ENCODE measurements at places on chromosomes 11 and 22. TPM values are rescaled to one million over a fixed set of nuclear protein-coding genes. Genes with fewer than 3 reads are reported as not detected.
A peak's percentile ranks its signal among the peaks of the same experiment; 100 is the strongest.

The NUDT22 gene
- 74.9 TPM for polyA plus RNA-seq

The CSRP3 gene
- 1,002 TPM for polyA plus RNA-seq

- DNase-seq, result peak; percentile 75
Observed at GRCh38 chr11:65298655-65299179, 15.9 kb upstream of the CDC42EP2 start.

The SCARF2 gene
- polyA plus RNA-seq, result 1.5 TPM

DNA sequence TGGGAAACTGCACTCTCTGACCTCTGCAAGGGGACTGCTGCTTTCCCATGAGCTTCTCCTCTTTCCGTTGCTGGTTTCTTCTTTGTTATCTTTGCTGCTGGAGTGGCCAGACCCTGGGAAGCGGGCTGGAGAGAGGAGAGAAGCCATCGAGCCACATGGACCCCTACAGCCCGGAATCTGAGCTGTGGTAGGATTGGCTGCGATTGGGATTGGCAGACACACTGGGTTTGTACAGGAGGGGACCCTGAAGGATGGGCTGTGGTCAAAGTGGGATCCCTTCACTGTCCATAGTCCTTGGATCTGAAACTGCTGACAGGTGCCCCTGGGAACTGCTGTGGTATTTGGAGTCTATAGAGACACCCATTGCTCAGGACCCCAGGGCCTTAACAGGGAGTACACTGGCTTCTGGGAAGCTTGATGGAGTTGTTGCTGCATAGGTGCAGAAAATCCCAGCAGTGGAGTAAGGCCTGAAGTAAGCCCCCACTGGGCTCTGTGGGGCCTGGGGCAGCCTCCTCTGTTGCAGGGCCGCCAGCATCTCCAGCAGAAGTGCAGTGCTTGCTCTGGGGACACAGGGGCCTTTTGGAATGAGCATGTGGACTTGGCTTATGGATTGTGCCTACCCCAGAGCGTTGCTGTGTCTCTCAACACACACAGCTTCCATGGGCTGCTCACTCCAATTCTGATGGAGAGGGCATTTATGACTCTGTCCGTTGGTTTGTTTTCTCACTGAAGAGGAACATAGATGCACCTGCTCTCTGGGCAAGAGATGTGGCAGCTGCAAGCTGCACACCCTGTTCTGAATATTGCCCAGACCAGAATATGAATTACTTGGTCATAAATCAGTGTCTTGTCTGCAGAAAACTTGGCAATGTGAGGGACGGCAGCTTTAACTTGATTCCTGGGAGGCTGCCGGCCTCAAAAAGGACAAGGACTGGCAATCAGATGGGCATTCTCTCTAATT lies 32.0 kb downstream of the BCR start:
- no peak for DNase-seq

The DTX4 gene
- polyA plus RNA-seq, result 1.1 TPM

GRCh38 chr11:15780837-15781236 lies 575.5 kb downstream of the SOX6 start:
- DNase-seq, result no peak

The SNRPD3 gene
- polyA plus RNA-seq, result 91.1 TPM

DNA sequence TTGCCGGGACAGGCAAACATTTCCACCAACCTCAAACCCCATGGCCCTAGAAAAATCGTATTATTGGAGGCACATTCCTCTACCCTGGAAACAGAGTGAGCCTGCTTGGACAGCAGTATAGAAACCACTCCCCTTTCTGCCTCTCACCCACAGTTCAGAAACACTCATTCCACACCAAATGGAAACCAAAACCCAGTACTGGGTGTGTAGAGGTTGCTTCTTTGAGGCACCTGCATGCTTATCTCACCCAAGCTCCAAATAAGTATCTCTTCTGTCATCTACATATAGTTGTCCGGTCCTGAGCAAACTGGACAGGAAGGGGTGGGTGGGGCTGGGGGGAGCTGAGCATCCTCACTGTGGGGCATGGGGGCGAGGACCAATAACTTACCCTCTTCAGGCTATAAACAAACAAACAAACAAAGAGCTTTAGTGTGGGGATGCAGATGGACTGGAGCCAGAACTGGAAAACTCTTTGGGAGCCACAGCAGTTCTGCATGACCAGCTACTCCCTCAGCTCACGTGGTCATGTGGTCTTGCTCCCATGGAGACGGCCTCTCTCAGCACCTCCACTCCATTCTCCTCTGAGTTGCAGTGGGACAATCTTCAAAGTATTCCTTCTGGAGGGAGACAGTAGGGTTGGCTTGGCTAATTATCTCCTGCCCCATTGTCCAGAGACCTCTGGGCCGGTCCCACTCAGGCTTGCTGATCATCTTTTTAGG lies 1.0 kb upstream of the PLAAT2 start:
- DNase-seq, result no peak

DNA sequence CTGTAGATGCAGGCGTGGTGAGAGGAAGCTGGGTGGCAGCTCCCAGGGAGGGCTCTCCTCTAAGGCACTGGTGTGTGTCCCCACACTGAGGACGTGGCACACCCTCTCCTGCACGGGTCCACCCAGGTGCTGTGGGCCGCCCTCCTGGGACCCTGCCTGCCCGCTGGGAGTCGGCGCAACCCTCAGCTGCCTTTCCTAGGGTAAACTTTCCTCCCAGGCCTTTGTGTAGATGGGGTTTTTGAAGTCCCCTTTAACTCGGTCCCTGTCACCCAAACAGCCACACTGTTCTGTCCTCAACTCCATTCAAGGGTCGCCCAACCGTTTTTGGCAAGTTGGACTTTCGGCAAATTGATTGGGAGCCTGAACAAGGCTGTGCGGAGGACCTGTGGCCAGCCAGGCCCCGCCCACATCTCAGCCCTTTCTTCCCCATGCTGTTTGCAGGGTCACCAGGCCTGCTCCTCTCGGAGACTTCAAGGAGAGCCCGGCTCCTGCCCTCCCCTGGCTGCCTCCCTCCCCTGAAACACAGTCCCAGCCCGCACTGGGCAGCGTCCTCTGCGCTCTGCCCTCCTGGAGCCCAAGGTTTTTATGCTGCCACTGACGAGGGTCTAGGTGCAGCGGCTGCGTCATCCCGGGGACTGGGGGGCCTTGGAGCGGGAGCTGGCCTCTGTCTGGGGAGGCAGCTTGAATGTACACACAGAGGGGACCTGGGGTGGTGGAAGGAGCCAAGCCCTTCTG lies 1126.2 kb downstream of the BRD1 start:
- DNase-seq, result no peak

- DNase-seq, result no peak
Observed at GRCh38 chr11:34168642-34169420, 63.4 kb downstream of the NAT10 start.

The ACR gene
- polyA plus RNA-seq, result 0.53 TPM

DNA sequence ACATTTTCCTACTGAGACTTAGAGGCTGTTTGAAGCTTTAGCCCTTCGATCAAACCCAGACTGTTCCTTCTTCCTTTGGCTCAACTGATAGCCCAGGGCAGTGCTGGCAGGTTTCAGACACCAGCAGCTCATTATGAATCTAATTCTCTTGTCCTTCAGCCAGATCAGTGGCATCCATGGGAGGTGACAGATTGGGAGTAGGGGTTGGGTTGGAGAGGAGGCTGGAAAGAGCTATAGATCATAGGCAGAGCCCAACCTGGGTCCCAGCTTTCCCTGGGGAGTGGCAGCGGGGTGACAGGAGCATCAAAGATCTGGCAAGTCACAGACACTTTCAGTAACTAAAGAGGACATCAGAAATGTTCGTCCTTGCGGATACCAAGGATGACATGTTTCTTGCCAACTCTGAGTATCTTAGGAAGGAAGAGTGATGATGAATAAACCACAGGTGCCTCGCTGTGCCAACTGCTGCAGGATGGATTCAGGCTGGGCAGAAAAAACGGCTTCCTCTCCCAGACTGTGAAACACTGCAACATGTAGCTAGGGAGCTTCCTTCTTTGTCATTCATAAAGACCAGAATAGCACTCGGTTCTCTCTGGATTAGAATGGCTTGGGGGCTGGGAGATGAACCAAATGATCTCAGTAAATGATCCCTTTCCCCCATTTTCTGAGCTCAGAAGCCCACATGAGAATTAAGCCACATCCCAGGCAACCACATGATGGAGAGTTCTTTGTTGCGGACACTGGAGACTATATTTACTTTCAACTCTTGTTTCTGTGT lies 19.1 kb downstream of the ABCC8 start:
- DNase-seq, result no peak

- no peak for DNase-seq
Observed at GRCh38 chr22:21991304-21991596, 8.7 kb upstream of the TOP3B start.

The SLC35F2 gene
- polyA plus RNA-seq, result 1.4 TPM

DNA sequence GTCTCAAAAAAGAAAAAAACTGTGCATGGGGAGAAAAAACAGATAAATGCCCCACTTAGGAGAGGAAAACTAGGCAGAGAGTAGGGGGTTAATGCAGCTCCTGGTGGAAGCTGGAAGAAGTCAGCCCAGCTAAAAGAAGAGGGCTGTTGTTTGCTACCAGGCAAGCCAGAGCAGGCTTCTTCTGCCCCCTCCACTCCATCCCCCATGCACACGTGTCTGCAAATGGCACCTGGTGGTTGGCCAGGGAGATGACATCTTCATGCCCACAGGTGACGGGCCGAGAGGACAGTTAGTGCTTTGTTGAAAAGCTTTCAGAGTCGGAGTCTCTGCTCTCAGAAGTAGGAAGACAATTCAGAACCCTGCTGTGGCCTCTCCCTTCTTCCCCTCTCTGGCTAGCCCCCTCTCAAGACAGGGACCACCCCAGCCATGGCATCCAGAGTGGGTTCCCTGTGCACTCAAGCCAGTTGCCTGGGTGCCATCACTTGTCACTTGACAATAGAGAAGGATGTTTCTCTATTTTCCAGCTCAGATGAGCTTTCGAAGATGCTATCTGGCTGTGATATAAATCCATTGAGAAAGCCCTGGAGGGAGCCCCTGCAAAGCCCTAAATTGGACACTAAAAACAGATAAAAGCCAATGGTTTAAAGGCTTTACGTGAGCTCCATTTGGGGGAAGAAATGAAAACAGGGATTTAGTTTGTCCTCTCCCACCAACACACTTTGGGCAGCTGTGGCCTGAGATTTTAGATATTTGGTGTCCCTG lies 142.0 kb downstream of the TRIM29 start:
- no peak for DNase-seq

DNA sequence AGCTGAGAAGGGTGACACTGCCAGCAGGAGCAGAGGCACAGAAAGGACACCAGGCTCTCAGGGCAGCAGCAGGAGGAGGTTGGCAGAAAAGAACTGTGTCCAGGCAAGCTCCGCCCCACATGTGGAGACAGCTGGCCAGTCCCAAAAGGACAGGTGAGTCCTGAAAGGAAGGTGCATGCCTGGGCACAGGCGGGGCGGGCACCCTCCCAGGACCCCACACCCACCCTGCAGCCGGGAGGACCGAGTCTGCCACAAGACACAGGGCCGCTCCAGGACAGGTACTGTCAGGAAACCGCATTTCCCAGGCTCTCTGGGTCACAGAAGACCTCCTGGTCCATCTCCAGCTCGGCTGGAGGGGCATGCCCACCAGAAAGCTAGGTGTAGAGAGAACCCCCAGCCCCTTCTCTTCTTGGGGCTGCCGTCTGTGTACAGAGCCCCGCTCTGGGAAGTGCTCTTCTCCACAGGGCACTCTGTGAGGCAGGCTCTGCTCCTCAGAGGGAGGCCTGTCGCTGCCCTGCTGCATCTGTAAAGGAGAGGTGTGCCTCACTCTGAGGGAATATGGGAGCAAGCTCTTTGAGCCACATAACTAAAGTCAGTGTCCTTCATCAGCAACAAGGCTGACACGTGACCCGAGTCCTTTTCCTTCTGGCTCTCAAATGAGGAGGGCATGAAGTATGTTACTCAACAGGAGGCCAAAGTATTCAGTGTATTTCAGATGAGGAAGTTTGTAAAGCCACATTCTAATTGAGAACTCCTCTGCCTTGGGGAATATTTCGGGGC lies 50.5 kb downstream of the CLTCL1 start:
- no peak for DNase-seq

DNA sequence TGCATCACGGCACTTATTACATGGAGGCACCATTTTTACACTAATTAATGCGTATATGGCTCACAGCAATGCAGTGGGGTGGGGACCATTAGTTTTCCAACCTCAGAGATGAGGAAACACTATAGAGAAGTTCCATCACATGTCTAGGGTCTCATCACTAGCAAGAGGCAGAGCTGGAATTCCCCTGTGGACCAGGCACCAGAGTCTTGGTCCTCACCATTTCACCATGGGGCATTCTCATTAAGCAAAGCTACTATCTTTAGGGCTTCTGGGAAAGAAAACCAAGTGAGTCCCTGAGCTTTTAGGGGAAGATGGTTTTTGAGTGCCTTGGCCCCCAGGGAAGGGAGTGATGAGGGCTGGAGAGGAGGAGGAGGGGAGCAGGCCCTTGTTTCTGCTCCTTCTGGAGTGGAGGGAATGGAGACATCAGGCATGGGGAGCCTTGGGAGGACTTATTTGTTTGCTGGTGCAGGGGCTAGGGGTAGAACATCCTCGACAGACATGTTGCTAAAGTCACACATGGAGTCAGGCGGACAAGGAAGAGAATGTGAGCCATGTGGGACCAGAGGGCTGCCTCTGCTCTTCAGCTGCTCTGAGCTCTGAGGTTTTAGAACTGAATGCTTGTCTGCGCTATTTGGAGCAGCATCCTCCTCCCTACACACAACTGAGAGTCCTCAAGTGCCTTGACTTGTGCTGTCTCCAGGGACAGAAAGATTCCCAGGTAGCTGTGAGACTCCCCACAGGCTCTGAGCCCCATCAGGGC lies 40.3 kb upstream of the ZBED5 start:
- no peak for DNase-seq

The TBX1 gene
- polyA plus RNA-seq, result 0.11 TPM

DNA sequence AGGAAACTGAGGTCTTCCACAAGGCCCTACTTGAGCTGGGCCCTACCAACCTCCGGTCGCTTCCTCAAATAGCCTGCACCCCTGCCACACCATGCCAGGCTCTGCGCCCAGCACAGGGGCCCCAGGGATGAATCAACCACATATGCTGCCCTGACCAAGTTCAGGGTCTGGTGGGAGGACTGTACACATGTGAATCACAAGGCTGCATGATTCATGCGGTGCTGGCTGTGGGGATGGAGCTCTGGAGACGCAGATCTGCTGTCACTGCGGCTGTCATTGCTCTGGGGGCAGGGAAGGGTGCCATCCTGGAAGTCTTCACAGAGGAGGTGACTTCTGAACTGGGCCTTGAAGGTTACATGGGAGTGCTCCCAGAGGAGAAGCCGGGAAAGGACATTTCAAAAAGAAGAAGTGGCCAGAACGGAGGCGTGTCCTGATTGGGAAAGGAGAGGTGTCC lies 21.5 kb downstream of the CYTH4 start:
- DNase-seq, result no peak

- peak; percentile 20 for DNase-seq
Observed at GRCh38 chr22:23068096-23068831, 2.1 kb upstream of the GNAZ start.

- no peak for DNase-seq
Observed at GRCh38 chr11:128607819-128608218, 20.5 kb upstream of the ETS1 start.
